Fibroblast of skin of right biceps (primary cell): ENCODE measurements at places on chromosomes 12 and 14.
A peak's percentile ranks its signal among the peaks of the same experiment; 100 is the strongest.

DNA sequence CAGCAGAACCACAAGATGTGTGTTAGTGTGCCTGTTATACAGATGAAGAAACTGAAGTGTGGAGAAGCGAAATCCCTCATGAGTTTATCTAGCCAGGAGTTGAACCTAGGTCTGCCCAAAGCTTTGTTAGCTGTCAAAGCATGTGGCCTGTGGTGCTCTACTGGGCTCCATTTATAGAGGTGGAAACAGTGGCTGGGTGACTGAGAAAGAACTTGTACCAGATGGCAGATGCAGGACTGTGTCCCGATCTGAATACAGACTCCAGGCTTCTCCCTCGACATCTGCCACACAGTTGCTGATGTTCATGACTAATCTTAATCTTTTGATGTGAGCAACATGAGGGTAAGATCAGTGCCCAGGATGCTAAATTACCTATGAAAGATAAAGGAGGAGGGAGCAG lies 89.1 kb downstream of the C12orf75 start:
- DNase-seq, result no peak

DNA sequence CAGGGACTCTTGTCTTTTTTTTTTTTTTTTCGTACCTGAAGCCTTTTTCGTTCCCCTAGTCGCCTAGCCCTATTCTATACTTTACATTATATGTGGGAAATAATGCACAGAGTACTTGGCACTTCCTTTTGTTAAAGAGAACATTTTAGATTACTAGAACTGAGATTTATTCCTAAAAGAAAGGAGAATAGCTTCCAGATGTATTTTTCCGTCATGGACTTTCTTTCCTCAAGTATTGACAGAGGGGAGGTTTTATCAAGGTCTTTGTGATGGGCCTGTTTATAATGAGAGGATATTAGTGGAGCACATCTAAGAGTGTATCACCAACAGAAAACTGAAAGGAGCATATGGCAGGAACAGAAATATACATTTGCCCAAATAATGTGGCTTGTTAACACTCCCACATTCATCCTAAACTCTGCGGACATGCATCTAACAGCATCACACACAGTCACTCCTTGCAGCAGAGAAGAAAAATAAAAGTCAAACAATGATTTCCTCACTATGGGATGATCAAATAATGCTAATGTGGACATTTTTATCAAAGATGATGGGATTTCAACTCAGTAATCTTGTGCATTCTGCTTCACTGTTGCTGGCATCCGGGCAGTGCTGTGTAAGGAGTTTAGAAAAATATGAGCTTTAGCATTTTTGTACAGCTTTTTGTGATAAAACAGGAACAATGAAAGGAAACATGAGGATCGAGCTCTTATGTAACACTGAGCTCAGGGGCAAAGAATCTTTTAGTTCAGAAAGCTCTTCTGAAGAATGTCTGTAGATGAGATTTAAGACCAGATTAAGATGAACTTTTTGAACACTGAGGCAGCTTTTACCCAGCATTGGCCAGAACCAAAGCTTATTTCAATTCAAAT lies 183.1 kb downstream of the EGLN3 start:
- peak; percentile 57 for DNase-seq

- DNase-seq, result peak; percentile 19
Observed at GRCh38 chr14:63245893-63246292, 41.6 kb downstream of the RHOJ start.

DNA sequence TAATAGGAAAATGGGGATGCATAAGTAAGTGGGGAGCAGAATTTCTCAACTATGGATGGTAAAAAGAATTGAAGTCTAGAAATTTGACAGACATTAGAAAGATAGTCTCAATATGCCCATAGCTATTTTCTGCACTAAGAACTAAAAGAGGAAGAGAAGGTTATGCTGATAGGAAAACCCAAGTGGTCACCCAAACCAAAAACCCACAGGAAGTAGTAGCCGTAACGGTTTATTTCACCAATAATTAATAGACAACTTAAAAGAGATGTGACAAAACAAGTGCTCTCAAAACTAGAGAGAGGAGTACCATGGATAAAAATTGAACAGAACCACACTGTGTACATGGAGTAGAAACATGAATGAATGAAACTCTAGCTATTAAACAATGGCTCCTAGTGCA lies 295.4 kb downstream of the FSCB start:
- DNase-seq, result no peak

GRCh38 chr12:95164656-95165055 lies 52.6 kb downstream of the FGD6 start:
- peak; percentile 50 for DNase-seq

- DNase-seq, result peak; percentile 70
Observed at GRCh38 chr12:77049767-77050353, 15.5 kb downstream of the E2F7 start.

GRCh38 chr12:42076976-42077375 lies 67.7 kb downstream of the GXYLT1 start:
- DNase-seq, result no peak

DNA sequence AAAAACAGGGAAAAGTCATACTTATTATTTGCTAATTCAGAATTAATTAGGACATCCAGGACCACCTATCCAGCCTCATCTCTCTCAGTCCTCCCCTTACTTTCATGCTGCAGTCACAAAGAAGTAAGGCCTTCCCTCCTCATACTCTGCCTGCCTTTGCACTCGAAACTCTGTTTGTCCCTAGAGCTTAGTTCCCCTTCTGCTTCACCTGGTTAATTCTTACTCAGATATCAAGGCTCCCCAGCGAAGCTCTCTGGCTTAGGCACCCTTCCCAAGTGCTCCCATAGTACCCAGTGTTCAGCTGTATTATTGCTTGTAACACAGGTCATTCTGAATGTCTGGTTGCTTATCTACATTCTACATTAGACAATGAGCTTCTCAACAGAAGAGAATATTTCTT lies 81.3 kb downstream of the ERGIC2 start:
- no peak for DNase-seq

- DNase-seq, result no peak
Observed at GRCh38 chr12:57518176-57518919, 2.0 kb downstream of the DDIT3 start.

DNA sequence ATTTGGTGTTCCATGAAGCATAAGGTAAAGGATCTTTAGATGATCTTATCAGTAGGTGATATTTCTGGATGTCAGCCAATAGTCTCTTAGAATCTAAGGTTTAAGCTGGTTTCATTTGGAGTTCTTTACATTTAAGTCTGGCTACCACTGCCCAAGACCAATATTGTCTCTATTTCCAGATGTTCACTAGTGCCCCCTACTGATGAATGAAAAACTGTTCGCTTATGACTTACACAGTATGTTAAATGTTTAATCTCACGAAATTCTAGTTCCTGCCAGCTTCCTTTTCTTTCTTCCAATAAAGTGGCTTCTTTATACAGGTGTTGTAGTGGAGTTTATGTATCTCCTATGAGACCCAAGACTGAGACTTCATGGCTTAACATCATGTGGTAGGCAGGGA lies 31.8 kb upstream of the MIS18BP1 start:
- DNase-seq, result no peak

DNA sequence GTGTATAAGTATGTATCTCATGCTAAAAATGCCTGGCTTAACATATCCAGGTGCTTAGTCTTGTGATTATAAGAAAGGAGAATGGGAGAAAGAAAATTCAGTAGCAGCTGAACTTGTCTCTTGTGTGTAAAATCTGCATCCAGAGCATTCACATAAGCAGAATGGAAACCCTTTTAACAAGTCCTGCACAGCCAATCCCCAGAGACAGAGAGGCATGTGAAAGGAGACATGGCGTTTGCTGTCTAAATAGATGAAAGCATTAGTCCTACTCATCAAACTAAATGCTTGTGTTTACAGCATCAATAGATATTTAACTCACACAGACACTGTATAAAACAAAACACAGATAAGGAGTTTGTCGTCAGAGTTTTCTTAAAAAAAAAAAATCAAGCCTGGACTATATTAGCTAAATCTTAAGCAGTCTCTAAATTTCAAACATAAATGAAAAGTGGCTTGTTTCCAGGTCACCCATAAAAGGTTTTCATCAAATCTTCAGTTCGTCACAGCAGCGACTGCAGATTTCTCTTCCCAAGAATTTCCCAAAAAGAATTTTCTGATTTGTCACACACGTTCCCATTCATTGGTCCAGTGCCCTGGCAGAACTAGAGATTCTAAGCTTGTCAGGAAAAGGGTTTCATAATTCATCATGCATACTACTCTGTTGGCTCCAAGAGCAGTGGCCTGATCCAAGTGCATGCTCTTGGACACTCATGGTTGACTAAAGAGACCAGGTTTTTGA lies 249.2 kb downstream of the BTG1 start:
- peak; percentile 9 for DNase-seq

DNA sequence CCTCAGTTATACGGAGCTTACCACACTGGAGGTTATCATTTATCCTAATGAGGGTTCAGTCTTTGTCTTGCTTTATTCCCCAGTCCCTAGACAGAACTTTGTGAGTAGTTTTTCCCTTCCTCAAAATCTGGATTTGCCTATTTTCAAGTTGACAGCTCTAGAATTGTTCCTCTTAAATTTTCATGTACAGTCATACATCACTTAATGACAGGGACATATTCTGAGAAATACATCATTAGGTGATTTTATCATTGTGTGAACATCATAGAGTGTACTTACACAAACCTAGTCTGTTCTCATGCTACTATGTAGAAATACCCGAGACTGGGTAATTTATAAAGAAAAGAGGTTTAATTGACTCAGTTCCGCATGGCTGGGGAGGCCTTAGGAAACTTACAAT lies 3.1 kb downstream of the PRKAB1 start:
- no peak for DNase-seq

DNA sequence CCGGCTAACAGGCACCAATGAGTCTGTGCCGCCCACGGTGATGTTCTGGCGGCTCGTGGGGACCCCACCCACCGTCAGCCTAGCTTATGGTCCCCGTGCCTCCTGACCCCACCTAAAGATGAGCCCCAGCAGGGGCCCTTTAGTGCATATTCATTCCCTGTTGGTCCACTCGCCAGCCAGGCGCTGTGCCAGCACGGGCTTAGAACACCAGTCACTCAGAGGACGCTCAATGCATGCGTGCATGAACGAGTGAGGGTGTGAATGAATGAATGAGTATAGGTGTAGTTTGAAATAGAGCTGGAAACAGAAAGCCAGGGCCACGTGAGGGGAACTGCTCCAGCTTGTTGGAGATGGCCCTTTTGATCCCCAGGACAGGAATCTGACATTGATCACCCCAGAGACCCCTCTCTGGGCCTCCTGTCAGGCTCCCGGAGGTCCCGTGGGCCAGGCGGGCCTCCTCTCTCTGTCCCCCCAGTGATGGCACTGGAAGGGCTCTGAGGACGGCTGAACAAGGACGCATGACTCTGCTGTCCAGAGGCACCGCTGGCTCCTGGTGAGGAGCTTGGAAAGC lies 193.9 kb upstream of the C14orf180 start:
- DNase-seq, result no peak

GRCh38 chr14:94480809-94481208 lies 4.8 kb upstream of the SERPINA9 start:
- DNase-seq, result peak; percentile 26

- DNase-seq, result peak; percentile 13
Observed at GRCh38 chr14:82075566-82075965, 541.9 kb upstream of the SEL1L start.

DNA sequence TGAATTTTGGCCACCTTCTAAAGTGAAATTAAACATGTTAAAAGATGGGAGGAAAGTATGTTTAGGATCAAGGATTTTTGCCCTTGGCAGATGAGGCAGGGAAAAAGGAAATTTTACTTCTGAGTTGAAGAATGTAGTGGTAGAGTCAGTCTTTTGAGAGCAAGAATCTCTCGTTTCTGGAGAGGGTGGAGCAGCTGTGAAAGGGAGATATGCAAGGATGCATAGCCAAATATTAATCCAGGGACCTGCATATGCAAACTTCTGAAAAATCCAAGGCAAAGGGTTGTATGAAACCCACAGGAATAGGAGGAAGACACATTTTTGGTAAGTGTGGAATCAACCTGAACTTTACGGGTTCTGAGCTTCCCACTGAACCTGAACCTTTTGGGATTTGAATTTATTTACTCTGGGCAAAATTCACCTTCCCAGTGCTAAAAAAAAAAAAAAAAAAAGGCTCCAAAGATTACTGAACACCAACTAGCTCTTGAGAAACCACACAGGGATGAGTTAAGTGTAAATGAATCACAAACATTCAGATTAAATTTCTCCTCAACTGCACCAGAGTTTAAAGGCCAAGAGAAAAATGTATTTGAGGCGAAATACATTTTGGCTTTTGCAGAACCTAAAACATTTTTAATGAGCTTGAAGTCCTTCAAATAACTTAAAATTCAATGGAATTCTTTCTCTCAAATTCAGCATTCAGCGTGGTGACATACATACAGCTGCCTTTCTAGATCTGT lies 187.1 kb upstream of the CDKN3 start:
- DNase-seq, result peak; percentile 71

DNA sequence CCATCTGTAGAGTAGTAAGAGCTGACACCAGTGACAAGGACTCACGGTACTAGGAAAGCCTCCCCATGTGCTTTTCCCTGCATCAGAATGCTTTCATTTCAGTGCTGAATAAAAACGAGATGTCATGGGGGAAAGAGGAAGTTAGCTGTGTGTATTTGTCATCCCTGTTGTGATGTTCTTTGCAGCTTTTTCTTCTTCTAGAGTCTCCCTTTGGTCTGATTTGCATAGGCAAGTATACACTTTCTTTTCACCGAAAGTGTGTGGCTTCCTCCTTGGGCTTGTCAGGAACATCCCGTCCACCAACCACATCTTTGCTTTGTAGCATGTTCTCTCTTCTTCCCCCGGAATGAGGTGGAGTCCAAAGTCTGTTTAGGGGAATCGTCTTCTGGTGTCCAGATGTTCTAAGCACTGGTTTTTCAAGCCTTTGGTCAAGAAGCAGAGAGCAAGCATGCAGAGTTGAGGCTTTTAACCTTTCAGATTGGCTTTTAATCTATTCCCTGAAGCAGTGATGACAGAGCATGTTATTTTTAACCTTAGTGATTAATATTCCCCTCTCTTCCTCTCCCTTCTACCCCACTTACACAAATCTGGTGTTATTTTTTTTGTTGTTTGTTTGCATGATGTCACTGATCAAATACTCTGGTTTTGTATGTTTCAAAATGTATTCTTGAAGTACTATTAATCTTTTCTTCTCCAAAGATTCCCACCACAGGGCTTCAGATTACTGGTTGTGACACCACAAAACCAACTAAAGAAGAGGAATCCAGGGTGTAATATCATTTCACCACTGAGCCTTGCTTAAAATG lies 163.4 kb downstream of the SAMD4A start:
- DNase-seq, result peak; percentile 80

- no peak for DNase-seq
Observed at GRCh38 chr12:54004841-54005530, 3.8 kb upstream of the HOXC8 start.

GRCh38 chr12:43942379-43942778 lies 106.5 kb downstream of the TMEM117 start:
- DNase-seq, result no peak

DNA sequence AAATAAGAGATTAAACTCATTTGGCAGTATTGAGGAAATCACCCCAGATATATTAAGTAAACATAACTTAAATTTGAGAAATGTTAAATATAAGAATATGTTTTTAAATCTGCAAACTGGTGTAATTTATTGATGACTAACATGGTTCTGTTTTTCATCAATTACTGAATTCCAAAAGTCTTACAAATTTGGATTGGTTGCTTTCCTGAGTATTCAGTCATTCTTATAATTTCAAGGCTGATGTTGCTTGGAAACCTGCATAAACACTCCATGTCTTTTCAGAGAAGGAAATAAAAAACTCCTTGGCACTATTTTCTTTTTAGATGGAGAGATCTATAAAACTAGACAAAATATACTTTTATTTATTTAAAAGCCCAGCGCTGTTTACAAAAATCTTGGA lies 71.7 kb downstream of the NOVA1 start:
- DNase-seq, result peak; percentile 67
